ENCODE measurements at places on chromosomes 6 and 20.

- no peak overlapping the region for H3K27ac ChIP-seq
- H3K36me3 ChIP-seq: no peaks in the 10 kb centered on the region
- no peak for DNase-seq
These were observed 46.7 kb downstream of the SERAC1 start for GRCh38 chr6:158121335-158121734.

DNA sequence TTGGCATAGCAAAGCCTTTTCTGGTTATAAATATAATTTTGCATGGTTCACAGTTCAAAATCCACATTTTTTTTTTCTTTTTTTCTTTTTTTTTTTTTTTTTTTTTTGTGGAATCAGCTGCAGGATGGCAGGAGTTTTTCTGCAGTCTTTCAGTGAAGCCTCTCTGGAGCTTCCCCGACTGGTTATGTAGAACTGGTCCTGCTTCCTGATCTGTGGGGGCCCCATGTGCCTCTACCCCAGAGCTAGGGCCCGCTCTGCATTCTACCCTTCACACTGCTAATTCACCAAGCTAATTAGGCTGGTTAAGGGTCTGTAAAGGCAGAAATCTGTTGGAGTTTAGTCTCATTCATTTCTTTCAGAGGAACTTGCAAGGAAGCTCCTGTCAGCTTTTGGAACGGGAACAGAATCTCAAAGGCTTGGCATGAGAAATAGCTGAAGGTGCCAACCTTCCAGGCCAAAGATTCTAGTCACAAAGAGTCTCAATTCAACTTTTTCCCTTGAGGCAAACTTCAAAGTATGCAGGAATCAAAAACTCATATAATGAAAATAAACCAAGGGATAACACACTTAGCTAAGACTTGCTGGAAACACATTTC is 45.5 kb downstream of the HMGN3 start:
- no peak for DNase-seq
- no peak overlapping the region for H3K27ac ChIP-seq
- H3K36me3 ChIP-seq: no peaks in the 10 kb centered on the region
- no peaks in the 10 kb centered on the region for H3K27me3 ChIP-seq

DNA sequence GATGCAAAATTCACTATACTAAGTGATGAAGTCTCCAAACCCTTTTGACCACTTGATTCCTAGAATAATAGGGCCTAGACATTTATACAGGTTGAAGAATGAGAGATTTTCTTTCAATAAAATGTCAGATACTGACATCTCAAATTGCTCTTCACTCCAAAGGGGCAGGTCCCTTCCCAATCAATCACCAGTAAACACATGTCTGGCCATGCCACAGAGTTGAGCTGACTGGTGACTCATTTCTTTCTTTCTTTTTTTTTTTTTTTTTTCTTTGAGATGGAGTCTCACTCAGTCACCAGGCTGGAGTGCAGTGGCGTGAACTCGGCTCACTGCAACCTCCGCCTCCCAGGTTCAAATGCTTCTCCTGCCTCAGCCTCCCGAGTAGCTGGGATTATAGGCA is 388.6 kb upstream of the BTBD3 start:
- H3K27me3 ChIP-seq: no peaks in the 10 kb centered on the region
- no peak overlapping the region for H3K4me3 ChIP-seq
- no peaks in the 10 kb centered on the region for H3K36me3 ChIP-seq
- no peaks in the 10 kb centered on the region for H3K4me1 ChIP-seq
- DNase-seq: no peak
- H3K27ac ChIP-seq: no peak overlapping the region

GRCh38 chr6:90596967-90597539 is 10.2 kb upstream of the MAP3K7 start:
- H3K36me3 ChIP-seq: no peaks in the 10 kb centered on the region
- no peak overlapping the region for H3K27ac ChIP-seq
- DNase-seq: no peak
- H3K4me3 ChIP-seq: no peak overlapping the region

DNA sequence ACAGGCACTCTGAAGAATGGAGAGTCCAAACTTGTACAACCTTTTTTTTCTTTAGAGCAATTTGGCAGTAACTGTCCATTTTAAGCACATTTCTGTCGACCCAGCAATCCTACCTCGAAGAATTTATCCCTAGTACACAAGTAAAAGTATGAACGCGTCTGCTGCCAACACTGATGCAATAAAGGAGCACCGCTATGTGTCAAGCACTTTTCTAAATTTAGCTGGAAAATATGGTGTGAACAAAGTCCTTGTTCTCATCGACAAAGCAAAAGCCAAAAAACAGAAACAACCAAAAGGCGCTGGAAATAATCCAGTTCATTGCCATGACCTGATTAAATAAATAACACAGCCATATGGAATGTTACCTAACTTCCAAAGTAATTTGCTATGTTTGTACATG is 1.1 kb downstream of the DPM1 start:
- H3K27ac ChIP-seq: peak overlapping the region; percentile 97
- DNase-seq: no peak
- H3K4me1 ChIP-seq: peaks cover 34% of the 10 kb centered on the region
- H3K36me3 ChIP-seq: peaks cover 16% of the 10 kb centered on the region
- peak overlapping the region; percentile 91 for H3K4me3 ChIP-seq

DNA sequence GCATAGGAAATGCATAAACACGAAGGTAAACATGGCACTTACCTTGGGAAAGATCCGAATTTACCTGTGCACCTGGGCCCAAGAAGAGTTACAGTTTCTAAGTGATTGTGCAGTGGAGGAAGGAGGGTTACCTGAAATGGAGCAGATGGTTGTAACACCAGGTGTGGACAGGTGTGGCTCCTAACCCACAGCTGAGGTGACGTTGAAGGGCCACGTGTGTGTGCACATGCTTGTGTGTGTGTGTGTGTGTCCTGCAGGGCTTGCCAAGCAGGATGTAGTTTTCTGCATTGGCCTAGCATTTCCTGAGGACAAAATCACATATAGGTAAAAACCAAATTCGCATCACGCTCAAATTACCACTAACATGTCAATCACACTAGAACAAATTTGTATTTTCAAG is 240.8 kb downstream of the ANKRD60 start:
- no peak overlapping the region for H3K27ac ChIP-seq
- no peaks in the 10 kb centered on the region for H3K4me1 ChIP-seq
- no peaks in the 10 kb centered on the region for H3K36me3 ChIP-seq
- H3K27me3 ChIP-seq: no peaks in the 10 kb centered on the region

GRCh38 chr6:10384610-10385523 is 30.0 kb downstream of the TFAP2A start:
- DNase-seq: no peak
- H3K4me1 ChIP-seq: no peaks in the 10 kb centered on the region
- H3K36me3 ChIP-seq: no peaks in the 10 kb centered on the region
- peaks cover 77% of the 10 kb centered on the region for H3K27me3 ChIP-seq
- H3K4me3 ChIP-seq: no peak overlapping the region
